NCI-H1436 (cell line): ENCODE measurements at places on chromosomes 6 and 20.

DNA sequence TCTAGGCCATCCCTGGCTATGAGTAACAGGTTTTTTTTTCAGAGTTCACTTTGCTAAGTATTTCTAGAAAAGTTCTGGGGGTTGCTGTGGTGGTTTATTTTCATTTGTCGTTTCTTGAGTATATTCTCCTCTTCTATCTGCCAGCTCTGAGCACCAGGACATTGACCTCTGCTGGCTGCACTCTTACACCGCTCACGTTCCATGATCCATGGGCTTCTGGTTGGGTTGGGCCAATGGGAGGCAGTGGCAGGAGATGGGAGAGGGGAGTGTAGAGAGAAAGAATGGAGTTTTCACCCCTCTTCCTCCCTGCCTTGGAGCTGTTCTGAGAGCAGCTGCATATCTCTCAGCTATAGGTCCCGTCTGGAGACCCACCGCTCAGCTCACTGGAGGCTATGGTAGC lies 161.0 kb upstream of the ATXN1 start:
- DNase-seq: no peak

DNA sequence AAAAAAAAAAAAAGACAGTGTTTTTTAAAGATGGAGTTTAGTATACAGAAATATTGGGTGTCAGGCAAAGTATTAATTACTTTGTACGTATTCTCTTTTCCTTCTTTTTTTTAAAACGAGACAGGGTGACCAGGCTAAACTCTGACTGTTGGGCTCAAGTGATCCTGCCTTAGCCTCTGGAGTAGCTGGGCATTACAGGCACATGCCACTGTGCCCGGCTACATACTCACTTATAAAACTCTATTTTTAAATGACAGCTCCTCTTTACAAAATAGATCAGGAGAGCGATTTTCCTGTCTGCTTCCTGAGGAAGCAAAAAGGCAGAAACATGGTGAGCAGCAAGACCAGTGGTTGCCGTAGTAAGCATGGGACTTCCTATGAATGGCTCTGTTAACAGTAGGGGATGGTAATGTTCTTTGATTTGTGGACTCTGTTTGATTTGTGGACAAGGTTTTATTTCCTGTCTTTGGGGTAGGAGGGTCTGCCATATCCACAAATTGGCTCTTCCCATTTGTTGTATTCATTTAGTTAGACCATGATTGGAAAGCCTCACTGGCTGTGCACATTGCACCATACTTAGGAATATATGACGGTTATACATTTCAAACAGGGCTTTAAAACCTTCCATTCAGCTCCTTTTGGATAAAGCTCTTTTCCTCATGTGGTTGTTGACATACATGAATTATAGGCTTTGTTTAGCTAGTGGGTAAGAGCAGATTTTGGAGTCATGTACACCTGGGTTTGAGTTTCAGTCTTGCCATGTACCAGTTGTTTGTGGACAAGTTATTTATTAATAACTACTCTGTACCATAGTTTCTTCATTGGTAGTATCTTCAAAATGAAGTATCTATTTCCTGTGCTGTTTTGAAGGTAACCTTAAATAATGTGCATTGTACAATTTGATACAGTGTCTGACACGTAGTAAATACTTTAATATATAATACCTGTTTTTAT lies 45.1 kb downstream of the PTPRA start:
- DNase-seq: no peak

- DNase-seq: no peak
These were observed 56.0 kb downstream of the SASH1 start for GRCh38 chr6:148398678-148399077.

DNA sequence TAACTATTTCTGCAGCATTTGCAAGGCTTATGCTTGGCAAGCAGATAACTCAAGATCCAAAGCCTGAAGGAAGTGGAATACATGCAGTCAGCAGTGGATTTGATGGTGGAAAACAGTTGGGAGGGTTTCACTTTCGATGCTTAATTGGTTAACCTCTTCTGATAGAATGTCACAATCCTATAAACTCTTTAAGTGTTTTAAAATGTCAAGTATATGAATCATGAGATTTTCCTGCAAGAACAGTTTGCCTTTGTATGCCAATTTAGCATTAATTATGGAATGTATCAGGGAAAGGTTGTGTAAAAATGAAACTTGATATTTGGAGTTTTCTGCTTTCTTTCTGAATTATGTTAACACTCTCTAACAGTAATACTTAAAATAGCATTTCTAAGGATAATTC lies 36.6 kb downstream of the NKX2-4 start:
- no peak for DNase-seq

DNA sequence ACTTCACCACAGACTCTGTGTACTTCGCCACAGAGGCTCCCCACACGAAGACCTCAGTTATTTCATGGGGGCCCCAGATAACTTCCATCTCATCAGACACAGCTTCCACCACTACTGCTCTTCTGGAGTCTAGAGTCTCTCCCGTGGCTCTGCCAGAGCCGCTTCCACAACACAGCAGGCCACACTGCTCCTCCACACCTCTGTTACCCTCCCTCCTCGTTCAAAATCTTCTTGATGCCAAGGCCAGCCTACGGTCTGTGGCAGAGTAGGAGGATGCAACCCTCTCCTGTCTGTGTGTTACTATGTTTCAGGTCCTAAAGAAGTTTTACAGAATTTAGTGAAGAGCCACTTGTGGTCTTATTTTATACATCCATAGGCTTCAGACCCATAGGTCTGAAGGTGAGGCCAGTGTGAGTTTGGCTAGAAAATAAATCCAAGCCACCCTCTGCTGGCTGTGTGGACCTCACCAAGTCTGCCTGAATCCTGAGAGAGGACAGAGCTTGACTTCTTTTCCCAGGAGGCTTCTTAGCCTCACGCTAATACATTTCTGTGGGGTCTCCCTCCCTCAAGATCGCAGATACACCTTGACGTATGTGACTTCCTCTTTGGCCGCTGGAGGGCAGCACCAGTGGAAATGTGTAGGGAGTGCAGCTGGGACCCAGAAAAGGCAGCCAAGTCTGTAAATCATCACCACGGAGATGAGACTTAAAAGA lies 197.7 kb downstream of the FAXC start:
- peak; percentile 34 for DNase-seq

DNA sequence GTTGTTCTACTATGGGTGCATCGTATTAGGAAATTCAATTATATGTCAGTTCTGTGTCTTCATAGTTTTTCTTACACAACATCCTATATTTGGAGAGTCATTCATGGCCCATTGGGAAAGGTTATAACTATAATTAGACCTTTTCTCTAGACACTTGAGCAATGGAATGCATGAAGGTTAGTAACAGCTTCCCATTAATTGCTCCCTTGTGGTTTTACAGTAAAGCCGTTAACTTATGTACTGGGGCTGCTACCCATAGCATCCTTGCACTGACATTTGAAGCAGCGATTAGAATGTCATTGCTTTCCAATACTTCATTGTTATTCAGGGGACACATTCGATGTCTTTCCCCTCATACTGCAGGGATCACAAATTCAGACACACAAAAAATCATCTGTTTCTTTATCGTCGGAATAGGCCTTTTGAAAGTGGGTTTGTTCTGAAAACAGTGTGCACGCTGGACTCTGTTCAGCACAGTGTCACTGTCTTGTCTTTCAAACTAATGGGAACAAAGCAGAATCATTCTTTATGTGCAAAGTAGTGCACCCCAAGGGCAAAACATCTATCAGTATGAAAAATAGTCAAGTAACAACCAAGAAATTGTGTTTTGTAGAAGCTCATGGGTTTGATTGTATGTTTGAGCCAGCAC lies 634.3 kb upstream of the MAP3K7 start:
- no peak for DNase-seq

DNA sequence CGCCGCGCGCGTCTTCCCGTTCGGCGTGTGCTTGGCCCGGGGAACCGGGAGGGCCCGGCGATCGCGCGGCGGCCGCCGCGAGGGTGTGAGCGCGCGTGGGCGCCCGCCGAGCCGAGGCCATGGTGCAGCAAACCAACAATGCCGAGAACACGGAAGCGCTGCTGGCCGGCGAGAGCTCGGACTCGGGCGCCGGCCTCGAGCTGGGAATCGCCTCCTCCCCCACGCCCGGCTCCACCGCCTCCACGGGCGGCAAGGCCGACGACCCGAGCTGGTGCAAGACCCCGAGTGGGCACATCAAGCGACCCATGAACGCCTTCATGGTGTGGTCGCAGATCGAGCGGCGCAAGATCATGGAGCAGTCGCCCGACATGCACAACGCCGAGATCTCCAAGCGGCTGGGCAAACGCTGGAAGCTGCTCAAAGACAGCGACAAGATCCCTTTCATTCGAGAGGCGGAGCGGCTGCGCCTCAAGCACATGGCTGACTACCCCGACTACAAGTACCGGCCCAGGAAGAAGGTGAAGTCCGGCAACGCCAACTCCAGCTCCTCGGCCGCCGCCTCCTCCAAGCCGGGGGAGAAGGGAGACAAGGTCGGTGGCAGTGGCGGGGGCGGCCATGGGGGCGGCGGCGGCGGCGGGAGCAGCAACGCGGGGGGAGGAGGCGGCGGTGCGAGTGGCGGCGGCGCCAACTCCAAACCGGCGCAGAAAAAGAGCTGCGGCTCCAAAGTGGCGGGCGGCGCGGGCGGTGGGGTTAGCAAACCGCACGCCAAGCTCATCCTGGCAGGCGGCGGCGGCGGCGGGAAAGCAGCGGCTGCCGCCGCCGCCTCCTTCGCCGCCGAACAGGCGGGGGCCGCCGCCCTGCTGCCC lies 1.1 kb downstream of the SOX4 start:
- DNase-seq: no peak

DNA sequence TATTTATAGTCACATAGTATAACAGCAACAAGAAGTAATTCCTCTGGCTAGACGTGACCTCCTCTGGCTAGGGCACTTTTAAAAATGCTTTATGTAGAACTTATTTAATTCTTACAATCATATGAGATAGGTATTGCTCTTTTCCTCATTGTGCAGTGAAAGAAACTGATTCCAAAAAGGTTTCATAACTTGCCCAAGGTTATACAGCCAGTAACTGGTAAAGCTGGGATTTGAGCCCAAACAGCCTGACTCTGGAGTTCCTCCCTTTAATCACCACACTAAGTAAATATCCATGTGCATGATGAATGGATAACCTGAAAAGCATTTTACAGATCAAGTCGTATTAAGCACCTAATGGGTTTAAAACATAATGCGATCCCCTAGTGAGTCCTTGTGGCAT lies 214.6 kb downstream of the PRL start:
- DNase-seq: no peak

DNA sequence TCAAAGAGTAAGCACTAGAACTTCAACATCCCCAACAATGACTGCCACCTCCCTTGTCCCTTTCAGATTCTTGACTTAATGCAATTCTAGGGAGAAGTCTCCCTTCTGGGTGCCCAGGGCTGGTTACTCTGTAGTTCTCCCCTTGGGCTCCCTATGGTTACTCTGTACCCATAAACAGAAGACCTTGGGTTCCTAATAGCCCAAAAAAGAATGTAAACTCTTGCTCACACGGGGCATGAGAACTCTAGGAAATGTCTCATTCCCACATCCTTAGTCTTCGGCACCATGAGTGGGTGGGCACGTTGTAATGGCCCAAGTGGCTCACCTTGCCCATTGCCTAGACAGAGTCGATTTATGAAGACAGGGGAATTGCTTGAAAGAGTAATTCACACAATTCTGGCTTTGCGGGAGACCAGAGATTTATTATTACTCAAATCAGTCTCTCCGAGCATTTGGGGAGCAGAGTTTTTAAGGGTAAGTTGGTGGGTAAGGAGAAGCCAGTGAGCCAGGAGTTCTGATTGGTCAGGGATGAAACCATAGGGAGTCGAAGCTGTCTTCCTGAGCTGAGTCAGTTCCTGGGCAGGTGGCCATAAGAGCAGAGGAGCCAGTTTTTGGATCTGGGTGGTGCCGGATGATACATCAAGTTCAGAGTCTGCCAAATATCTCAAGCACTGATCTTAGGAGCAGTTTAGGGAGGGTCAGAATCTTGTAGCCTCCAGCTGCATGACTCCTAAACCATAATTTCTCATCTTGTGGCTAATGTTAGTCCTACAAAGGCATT lies 61.2 kb upstream of the SIRPG start:
- no peak for DNase-seq

GRCh38 chr6:20464041-20464440 lies 62.4 kb downstream of the E2F3 start:
- DNase-seq: no peak

DNA sequence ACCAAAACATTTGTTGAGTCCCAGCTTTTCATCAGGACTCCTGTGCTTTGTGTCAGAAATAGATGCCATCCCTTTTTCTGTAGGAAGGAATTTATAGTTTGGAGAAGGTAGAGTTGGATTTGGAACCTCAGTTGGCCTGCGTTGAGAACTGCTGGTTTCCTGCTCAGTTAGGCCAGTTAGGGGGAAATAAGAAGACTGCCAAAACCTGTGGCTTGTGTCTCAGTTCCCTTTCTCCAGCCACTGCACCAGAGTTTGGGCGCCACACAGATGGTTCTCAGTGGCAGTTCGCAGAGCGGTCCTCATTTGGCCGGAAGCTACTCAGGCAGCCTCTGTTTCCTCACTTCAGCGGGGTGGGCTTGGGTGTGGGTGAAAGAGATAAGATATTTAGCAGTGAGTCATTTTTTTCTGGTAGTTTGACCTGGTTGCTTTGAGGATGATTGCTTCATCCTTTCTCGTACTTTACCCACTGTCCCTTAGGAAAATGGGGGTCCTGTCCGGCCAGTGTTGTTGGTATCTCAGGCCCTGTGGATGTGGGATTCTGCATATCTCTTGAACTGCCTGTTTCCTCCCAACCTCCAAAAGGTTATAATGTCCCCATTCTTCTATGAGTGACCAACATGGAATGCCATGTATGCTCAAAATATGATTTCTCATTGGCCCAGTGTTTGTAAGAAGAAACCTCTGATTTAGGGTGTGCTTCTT lies 53.7 kb downstream of the JARID2 start:
- DNase-seq: no peak

DNA sequence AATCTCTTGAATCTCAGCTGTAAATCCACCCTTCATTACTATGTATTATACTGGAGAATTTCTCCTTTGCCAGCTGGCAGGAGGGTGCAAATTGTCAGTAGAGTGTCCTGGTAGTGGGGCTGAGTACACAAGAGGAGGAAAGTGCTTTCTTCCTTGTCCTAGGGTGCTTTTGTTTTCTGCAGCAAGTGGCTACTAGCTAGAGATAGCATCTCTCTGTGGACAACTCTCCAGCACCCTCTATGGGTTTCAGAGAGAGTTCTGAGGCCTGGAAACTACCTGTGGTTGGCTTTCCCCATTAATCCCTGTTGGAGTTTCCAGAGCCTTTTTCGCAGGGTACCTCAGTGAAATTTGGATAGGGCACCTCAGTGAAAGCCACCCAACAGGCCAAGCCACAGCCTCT lies 422.5 kb upstream of the RGS17 start:
- no peak for DNase-seq

GRCh38 chr6:11282875-11283274 lies 50.4 kb upstream of the NEDD9 start:
- no peak for DNase-seq

DNA sequence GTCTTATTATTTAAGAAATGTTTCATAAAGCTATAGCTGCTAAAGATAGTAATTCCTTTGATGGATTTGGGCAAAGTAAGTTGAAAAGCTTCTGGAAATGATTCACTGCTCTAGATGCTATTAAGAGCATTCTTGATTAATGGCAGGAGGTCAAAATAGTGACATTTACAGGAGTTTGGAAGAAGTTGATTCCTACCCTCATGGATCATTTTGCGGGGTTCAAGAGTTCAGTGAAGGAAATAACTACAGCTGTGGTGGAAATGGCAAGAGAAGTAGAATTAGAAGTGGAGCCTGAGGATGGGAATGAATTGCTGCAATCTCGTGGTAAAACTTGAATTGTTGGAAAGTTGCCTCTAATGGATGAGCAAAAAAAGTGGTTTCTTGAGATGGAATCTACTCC lies 316.1 kb downstream of the UTRN start:
- DNase-seq: no peak

- peak; percentile 57 for DNase-seq
These were observed 868 bp downstream of the SAMD10 start for GRCh38 chr20:63978319-63979228.
